ENCODE measurements at places on chromosomes 5 and 9.

DNA sequence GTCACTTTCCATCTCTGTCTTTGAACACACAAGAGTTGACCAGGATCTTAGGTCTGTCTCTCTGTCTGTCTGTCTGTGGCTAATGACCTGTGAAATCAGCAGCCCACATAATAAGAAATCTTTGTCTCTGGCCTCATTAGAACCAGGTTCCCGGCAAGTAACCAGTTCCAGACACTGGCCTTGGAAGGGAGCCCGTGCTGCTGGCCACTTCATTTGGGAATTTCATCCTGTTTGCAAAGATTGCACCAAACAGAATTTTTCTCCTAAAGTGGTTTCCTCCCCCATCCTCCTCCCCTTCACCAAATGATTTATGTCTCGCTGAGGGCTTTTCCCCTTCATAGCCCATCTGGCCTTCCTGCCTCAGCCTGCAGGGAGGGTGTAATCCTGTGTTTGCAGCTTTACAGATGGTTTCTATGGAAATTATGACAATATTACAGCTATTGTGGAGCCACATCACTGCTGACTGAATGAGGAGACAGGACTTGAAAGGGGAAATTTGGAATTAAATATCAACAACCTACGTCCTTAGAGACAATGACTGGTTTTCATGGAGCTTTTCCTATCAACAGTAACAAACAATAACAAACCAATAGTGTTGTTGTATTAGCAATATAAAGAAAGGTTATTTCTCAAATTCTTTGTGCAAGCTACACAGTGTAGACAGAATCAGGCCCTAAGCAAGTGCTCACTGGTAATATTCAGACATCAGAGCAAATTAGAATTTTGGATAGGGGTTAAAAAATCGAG is 25.7 kb downstream of the DPYSL3 start:
- DNase-seq = no peak

GRCh38 chr5:18236386-18236785 is 602.1 kb downstream of the TAF11L14 start:
- no peak for DNase-seq

- no peak for DNase-seq
Observed at GRCh38 chr9:110650261-110650660, 18.3 kb upstream of the MUSK start.

GRCh38 chr5:68141494-68141893 is 74.1 kb upstream of the PIK3R1 start:
- DNase-seq = no peak

DNA sequence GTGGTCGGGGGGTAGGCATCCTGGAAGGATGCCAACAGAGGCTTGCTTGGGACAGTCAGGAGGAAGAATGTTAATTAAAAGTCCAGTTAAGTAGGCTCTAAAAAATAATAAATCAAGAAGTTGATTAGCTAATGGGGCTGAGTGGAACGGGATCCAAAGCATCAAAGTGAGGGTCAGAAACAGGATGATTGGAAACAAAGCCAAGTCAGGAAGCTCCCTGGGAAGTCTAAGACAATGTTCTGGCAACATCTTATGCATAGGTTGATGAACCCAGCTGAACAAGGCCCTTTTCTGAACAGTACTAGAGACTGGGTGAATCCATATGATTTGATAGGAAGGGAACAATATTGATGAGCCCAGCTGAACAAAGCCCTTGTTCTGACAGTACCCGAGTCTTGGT is 50.2 kb upstream of the STARD4 start:
- no peak for DNase-seq

- no peak for DNase-seq
Observed at GRCh38 chr5:141910271-141910673, 13.4 kb upstream of the DELE1 start.

DNA sequence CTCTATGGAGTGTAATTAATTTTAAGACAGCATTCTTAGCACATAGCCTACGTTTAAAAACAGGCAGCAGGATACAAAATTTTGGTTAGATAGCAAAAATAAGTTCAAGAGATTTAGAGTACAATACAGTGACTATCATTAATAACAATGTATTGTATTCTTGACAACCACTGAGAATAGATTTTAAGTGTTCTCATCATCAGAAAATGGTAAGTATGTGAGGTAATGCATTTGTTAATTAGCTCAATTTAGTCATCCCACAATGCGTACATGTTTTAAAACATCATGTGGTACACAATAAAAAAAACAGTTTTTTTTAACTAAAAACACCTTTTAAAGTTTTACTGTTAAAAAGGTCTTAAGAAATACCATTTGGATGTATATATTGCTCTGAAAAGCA is 94.2 kb downstream of the MUSK start:
- no peak for DNase-seq

DNA sequence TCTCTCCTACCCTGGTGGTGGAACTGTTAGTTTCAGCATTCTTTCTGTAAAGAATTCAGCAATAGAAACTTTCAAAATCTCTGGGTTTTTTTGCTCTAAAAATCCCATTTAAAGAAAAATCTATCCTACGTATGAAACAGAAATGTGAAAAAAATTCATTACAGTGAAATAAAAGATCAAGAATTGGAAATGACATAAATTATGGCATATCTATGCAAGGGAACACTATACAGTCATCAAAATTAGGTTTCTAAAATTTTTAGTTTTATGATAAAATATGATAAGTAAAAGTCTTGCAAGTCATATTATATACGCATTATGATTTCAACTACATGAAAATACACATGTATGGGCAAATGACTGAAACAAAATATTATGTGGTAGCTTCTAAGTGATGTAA is 342.6 kb downstream of the CETN3 start:
- DNase-seq = no peak

DNA sequence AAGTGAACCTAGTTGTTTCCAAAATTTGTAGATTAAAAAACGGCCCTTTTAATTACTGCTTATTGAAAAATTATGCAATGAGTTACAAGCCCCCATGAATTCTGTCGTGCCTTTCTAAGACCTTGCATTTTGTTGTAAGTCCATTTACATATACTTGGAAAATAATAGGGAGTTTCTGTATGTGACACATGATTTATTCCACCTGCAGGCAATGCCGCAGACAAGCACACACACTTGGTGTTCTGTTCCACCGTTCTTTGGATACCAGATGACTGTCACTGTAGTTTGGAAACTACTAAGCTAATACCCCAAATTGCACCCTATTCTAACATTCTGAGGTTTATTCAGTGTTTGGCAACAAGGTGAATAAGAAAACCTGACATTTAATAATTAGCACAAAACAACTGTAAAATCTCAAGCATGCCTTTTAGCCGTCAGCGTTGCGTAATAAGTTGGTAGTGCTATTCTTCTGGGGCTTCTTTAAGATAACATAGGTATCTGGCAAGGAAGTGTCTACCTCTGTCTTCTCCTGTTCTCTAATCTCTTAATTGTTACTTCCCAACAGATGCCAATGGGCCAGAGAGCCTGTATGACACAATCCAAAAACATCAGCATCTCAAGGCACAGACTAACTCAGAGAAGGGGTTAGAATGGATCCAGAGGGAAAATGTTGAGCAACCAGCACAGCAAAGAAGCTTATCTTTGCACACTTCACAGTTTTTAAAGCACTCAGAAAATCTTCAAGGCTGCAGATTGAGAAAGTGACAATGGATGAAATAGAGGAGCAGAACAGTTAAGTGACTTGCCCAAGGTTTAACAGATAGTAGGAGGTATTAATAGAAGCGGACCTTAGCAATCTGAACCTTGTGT is 48.2 kb upstream of the DPYSL3 start:
- DNase-seq = no peak
